ENCODE measurements at places on chromosomes 2 and 18.

DNA sequence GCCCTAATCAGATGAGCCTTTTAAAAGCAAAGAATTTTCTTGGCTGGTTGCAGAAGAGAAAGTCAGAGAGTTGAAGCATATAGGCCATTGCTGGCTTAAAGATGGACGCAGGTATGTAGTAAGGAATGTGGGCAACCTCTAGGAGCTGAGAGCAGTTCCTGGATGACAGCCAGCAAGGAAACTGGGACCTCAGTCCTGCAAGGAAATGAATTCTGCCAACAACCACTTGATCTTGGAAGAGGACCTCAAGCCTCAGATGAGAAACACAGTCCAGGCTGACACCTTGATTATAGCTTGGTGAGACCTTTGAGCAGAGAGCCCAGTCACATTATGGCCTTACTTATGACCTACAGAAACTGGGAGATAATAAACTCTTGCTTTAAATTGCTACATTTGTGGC, 15.7 kb downstream of the PHOSPHO2 start:
- no peak for DNase-seq

- DNase-seq: no peak
These were observed 260.6 kb upstream of the NT5C1B start for GRCh38 chr2:18849841-18850578.

GRCh38 chr18:75937306-75937705, 509.8 kb upstream of the SMIM21 start:
- no peak for DNase-seq

DNA sequence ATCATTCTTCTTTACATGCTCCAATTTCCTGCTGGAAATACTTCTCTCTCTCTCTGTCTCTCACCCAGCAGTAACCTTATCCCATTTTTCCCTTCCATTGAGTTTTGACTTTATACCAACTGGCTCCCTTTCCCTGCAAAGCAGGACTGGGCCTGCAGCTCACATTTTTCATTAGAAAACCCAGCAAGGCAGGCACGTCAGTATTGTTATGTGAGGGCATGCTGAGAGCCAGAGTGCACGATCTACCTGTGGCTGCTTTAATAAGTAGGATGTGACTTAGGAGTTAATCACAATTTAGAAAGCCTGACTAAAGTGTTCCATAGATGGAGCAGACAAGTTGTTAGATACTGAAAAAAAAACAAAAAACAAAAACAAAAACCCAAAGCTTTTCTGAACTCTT, 5.2 kb upstream of the NDUFV2 start:
- DNase-seq: no peak

DNA sequence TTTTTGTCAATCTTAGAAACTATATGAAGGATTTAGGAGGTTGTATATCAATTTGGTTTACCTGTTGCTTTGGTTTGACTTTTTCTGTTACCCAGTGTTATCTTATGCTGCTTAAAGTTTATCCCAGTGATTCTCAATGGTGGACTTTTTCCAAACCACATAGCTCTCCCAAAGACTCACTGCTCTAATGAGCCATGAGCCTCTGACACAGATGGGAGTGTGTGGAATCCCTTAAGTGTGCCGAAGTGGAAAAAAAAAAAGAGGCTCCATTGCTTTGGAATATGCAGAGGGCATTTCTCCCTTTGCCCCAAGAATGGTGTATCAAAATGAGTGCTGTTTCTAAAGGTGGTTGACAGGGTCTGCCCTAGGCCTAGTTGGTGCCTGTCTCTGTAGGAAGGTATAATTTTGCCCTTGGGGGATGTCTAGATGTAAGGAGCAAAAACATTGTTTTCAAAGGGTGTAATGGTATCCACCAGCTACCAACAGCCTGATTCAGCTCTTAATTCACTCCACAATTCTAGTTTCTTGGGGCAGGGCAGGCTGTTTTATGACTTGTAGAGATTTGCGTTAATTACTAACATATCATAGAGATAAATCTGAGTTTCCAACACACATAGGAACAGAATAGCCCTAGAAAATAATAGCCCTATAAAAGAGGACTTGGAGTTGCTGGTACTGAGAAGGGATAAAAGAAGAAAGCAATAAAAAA, 64.3 kb upstream of the CYP26B1 start:
- DNase-seq: peak; percentile 43

- DNase-seq: peak; percentile 72
These were observed 9.1 kb downstream of the SOX11 start for GRCh38 chr2:5701266-5701665.

GRCh38 chr2:29220506-29221270, 105.5 kb downstream of the CLIP4 start:
- DNase-seq: no peak

DNA sequence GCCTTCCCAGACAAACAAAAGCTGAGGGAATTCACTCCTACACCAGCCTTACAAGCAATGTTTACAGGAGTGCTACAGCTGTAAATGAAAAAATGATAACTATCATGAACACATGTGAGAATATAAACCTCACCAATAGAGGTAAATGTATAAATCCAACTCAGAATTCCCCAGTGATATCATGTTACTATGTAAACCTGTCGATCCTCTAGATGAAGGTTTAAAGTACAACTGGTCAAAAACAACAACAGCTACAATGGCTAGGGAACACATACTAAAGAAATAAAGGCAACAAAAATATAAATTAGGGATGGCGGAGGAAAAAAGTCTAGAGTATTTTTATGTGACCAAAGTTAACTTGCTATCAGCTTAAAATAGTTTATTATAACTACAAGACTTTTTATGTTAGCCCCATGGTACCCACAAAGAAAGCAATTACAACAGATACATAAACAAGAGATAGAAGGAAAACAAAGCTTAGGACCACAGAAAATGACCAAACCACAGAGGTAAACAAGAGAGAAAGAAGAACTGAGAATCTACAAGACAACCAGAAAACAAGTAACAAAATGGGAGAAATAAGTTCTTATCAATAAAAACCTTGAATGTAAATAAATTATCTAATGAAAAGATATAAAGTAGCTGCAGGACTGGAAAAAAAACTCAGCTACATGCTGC, 8.3 kb downstream of the CERKL start:
- no peak for DNase-seq

- DNase-seq: no peak
These were observed 5.6 kb downstream of the ARL4C start for GRCh38 chr2:234491281-234491680.

GRCh38 chr18:39841482-39842365, 2113.3 kb upstream of the PIK3C3 start:
- DNase-seq: peak; percentile 29

- peak; percentile 4 for DNase-seq
These were observed 72.5 kb downstream of the SS18 start for GRCh38 chr18:26017929-26018328.

DNA sequence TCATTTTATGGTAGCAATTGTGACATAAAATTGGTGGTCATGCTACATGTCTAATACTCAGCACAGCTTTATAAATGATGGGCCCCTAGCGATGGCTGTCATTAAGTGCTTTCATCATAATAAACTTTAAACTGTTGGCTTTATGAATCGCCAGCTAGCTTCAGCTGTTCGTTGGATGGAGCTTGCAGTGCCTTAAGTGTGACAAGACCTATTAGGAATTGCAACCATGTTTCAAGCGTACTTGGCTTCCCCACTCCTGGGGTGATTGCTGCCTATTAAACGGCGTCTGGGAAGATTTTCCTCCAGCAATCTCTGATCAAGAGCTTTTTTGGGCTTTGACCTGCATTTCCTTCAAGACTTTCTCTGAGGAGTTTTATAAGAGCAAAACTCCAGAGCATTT, 164.5 kb upstream of the SIX3 start:
- DNase-seq: no peak

DNA sequence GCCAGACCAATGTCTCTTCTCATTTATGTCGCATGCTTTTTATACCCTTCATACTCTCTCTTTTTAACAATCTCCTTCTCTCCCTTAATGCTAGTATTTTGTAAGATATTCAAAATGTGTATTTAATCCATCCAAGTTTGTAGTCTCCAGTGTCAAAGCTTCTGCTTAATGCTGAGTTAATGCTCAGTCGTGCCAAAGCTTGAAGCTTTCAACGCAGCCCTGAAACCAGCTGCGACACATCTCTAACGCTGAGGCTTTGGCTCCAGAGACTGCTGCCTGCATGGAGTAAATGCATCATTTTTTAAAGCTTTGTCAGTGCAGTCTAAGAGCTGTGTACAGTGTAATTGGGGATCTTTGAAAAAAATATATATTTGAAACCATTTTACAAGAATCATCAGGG, 2108.8 kb upstream of the PIK3C3 start:
- no peak for DNase-seq

- no peak for DNase-seq
These were observed 289.0 kb downstream of the PTPRM start for GRCh38 chr18:7856116-7856515.

DNA sequence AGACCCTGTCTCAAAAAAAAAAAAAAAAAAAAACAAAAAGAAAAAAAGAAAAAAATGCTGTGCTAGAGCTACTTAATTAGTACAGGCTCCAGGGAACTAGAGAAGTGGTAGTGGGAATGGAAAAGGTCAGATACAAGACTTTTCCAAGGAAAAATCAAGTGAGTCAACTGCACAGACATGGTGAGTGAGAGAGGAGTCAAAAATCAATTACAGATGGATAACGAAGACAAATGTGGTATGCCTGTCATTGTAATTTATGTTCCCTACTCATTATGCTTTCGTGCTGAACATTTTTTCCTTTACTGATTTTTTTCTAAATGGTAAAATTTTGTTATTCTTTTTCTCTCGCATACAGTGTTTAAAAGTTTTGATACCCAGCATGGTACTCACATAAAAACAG, 111.5 kb downstream of the MDH1 start:
- peak; percentile 64 for DNase-seq

DNA sequence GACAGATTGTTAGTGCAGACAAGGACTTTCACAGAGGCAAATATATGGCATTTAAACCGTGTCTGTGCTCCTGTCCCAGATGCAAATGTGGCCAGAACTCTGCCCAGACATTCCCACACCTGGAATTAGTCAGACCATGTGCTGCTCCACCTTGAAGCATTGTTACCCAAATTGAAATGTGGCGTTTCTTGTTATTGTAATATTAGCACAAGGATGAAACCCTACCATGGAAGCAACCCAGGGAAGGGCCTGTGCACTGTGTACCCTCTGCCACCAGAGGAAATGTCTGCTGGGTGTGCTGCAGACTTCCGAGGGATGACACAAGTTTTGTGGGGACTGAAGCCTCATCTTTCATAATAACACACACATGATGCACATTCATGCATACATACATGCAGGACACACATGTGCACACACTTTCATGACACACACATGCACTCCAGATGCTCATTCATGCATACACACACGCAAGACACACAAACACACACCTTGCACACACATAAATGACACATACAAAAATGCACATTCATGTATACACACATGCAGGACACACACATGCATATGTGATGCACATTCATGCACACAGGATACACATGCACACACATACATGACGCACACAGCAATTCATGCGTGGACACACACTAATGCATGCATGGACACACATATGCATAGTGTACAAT, 133.2 kb upstream of the SNTG2 start:
- no peak for DNase-seq

- DNase-seq: no peak
These were observed 34.9 kb upstream of the PLA2R1 start for GRCh38 chr2:160097326-160097725.

- DNase-seq: no peak
These were observed 52.9 kb downstream of the ZBTB7C start for GRCh38 chr18:48356151-48356745.

DNA sequence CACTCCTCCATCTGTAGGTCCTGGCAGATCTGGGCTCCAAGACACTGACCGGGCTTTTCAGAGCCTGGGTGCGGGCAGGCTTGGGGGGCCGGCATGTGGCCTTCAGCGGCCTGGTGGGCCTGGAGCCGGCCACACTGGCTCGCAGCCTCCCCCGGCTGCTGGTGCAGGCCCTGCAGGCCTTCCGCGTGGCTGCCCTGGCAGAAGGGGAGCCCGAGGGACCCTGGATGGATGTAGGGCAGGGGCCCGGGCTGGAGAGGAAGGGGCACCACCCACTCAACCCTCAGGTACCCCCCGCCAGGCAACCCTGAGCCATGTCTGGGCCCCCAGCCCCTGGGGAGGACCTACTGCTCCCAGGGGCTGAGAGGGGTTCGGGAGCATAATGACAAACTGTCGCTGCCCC, 761 bp upstream of the CHRND start:
- no peak for DNase-seq

- DNase-seq: no peak
These were observed 240.7 kb downstream of the SRBD1 start for GRCh38 chr2:45370369-45370768.

DNA sequence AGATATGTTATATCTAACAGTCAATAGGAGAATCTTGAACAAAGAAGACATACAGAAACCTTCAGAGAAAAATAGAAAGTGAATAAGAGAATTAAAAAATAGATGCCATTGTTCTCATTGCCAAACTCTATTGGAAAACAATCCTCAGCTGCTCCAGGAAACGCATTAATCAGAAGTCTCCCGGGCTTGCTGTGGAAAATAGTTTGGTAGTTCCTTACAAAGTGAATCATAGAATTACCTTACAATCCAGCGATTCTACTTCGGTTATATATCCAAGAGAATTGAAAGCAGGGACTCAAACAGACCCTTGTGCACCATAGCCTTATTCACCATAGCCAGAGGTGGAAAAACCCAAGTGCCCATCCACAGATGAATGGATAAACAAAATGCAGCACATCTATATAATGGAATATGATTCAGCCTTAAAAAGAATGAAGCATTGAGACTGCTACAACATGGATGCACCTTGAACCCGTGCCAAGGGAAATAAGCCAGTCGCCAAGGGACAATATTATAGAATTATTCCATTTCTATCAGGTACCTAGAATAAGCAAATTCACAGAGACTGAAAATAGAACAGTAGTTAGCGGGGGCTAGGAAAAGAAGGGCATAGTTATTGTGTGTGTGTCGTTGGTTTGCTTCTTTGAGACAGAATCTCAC, 21.9 kb upstream of the CHRNA1 start:
- DNase-seq: no peak

DNA sequence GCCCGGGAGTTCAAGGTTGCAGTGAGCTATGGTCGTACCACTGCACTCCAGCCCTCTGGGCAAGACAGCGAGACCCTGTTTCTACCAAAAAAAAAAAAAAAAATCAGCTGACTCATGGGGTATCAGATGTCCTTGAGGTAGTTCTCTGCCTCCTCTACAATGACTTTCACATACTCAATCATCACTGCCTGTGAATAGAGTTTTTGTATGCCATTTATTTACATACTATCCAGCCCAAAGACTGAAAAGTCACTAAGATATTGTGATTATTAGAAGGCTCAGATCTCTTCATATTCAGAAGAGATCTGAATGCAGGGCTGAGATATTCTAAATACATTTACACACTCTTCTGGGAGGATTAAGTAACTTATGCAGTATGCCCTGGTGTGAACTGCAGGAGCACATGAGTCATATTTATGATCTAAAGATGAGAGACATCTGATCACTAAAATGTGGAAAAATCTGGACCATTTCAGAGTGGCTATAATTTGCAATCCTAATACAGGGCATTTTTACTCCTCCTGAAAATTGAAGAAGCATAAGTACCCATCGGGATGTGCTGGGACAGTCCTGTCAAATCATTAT, 38.9 kb downstream of the KLF7 start:
- DNase-seq: peak; percentile 32
